Bronchial epithelial cell (primary cell): ENCODE measurements at places on chromosomes 5 and 9. TPM values are rescaled to one million over a fixed set of nuclear protein-coding genes. Genes with fewer than 3 reads are reported as not detected.

The SLC6A3 gene
- total RNA-seq, result not detected in 2 replicates

The ATP10B gene
- 1.3 and 12.4 TPM in 2 replicates for total RNA-seq

The TGFBI gene
- total RNA-seq, result 211 and 218 TPM in 2 replicates

The AP3S1 gene
- total RNA-seq, result 104 and 117 TPM in 2 replicates

GRCh38 chr9:115211413-115212124, 93.6 kb upstream of the TNC start:
- DNase-seq, result peak; percentile 50

GRCh38 chr5:2125901-2126265, 243.2 kb upstream of the IRX4 start:
- no peak for DNase-seq

GRCh38 chr9:21828853-21829410, 26.5 kb downstream of the MTAP start:
- DNase-seq, result peak; percentile 74

- DNase-seq, result no peak
These were observed 27.8 kb downstream of the ADRA1B start for GRCh38 chr5:159944056-159944600.

DNA sequence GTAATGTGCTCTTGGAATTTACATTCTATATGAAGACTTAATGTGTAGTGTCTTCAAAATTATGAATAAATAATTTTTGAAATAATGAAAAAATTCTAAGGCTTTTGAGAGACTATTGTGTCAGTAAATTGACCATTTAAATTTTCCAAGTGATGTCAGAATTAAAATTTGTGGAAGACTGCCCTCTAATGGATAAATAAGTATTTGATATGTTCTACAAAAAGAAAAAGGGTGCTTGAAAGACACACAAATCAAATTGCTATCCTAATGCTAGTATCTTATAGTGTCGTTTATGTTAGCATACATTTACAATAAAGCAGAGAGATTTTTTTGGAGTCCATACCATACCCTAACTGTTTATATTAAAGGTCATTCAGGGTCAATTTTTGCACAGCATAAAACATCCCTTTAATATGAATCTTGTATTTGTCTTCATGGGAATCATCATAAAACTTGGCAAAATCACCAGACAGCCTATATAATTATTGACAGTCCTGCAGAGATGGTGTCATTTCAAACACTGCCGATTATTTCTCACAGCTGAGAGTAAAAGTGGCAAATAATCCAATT, 120.8 kb upstream of the SLC27A6 start:
- DNase-seq, result peak; percentile 48
